Activated CD8-positive, alpha-beta T cell treated with anti-CD3 and anti-CD28 coated beads, Interleukin-2, amount 10 ng/mL, durations not matched to agents 7 days and 5 days (primary cell): ENCODE measurements at places on chromosomes 6 and 20.

GRCh38 chr6:6057442-6058053 is 50.8 kb upstream of the NRN1 start:
- H3K27me3 ChIP-seq: peaks cover 20% of the 10 kb centered on the region
- H3K36me3 ChIP-seq: no peaks in the 10 kb centered on the region
- DNase-seq: peak; percentile 31
- H3K4me3 ChIP-seq: no peak overlapping the region
- H3K27ac ChIP-seq: no peak overlapping the region

- H3K36me3 ChIP-seq: peaks cover 66% of the 10 kb centered on the region
- H3K4me1 ChIP-seq: peaks cover 79% of the 10 kb centered on the region
- H3K27me3 ChIP-seq: no peaks in the 10 kb centered on the region
- DNase-seq: peak; percentile 67
- H3K4me3 ChIP-seq: peak overlapping the region; percentile 64
These were observed 21.2 kb downstream of the THEMIS start for GRCh38 chr6:127879685-127880084.

GRCh38 chr6:107418118-107418517 is 41.2 kb downstream of the PDSS2 start:
- no peak overlapping the region for H3K4me3 ChIP-seq
- no peak overlapping the region for H3K27ac ChIP-seq
- DNase-seq: no peak
- H3K4me1 ChIP-seq: no peaks in the 10 kb centered on the region
- H3K36me3 ChIP-seq: no peaks in the 10 kb centered on the region

DNA sequence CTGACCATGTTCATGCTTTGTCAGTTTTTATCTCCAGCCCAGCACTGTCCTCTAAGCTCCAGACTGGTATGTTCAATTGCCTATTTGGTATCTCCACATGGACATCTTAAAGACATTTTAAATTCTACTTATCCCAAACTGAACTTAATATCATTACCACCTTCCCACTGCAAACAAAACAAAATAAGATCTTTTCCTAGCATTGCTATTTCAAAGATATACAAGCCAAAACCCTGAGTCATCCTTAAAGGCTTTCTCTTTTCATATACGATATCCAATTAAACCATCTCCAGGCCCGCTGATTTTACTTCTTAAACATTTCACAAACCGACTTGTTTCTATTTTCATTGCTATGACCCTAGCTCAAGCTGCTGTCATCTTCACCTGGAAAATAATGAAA is 35.1 kb upstream of the HS3ST5 start:
- no peak for DNase-seq
- H3K36me3 ChIP-seq: no peaks in the 10 kb centered on the region
- no peak overlapping the region for H3K27ac ChIP-seq

DNA sequence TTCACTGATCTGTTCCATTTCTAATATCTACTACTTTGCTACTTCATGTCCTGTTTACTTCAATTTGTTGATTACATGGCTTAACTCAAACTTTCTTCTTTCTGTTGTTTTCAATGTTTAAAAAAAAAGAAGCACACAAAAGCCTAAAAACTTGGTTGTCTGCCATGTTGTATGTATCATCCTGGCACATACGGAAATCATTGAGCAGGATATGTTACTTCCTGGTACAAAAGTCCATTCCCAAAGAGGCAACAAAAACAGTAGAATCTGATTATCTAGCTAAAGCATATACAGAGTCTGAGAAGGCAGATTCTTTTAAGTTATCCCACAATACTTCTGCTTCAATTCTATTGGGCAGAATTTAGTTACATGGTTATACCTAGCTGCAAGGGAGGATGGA is 14.5 kb upstream of the COL12A1 start:
- no peak overlapping the region for H3K4me3 ChIP-seq
- H3K27me3 ChIP-seq: peaks cover 32% of the 10 kb centered on the region
- no peak overlapping the region for H3K27ac ChIP-seq

DNA sequence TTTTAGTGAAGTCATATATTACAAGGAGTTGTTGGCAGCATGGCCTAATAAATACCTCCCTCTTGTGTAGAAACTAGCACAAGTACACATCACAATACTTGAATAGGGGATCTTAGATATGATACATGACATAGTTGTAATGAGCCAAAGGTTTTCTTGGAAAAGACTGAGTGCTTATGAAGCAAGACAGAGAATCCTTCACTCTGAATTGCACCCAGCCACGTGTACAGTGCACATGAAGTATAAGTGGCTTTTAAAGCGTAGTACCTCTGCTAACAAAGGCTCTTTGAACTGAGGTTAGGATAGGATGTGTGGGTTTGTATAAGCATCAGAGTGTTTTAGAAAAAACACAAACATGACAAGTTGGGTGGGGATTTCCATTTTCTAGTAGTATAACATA is 145.5 kb upstream of the STMND1 start:
- no peak for DNase-seq
- no peak overlapping the region for H3K4me3 ChIP-seq
- peaks cover 2% of the 10 kb centered on the region for H3K27me3 ChIP-seq
- peaks cover 6% of the 10 kb centered on the region for H3K4me1 ChIP-seq
